Stimulated activated CD4-positive, alpha-beta T cell treated with anti-CD3 and anti-CD28 coated beads, Interleukin-12 subunit alpha, Interleukin-12 subunit beta, amount 100 ng/mL, for 4 hours (primary cell): ENCODE measurements at places on chromosomes 11 and 22.

GRCh38 chr11:70655816-70656215 is 257.5 kb downstream of the CTTN start:
- no peak for DNase-seq

GRCh38 chr11:8503910-8504364 is 90.1 kb downstream of the STK33 start:
- no peak for DNase-seq

GRCh38 chr11:75445315-75445953 is 12.4 kb upstream of the KLHL35 start:
- DNase-seq, result peak; percentile 76

- DNase-seq, result no peak
Observed at GRCh38 chr22:40594346-40594745, 42.2 kb downstream of the MRTFA start.

DNA sequence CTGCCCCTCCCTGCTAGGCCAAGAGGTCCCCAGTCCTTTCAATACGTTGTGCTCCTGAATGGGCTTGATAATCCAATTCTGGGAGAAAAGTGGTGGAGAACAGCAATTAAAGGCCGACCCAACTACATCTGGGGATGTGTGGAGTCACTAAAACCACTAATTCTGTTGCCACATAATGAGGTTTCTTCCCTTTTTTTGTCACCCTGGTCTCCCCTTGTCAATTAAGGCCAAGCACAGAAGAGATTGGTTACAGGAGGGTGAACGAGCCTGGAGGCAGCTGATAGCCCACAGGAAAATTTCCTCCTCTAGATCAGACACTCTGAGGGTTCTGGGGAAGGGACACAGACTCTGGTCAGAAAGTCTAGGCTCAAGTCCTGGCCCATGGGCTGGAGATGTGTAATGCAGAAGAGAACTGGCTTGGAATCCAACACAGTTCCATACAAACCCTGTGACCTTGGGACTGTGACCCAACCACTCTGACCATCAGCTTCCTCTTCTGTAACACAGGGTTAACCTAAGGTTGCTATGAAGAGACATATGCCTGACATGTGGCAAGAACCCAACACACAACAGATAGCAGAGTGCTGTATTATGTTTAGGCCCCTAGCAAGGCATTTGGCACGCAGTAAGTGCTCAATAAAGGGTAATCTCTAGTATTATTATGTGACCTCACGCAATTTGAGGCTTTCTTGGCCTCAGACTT is 146.4 kb downstream of the CHST1 start:
- no peak for DNase-seq

DNA sequence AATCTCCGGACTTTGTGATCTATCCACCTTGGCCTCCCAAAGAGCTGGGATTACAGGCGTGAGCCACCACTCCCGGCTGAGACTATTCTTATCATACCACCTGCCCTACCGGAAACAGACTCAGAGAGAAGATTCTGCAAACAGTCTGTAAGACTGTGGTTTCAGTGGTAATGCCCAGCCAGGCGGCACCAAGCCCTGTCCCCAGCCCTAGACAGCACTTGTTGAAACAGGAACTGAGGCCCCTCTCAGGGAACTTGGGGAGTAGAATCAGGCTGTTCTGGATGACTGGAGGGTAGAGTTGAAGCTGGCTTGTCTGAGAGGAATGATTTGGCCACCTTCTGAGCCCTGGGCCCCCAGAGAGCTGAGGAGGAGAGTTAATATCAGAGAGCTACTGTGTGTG is 1.3 kb upstream of the INSC start:
- DNase-seq, result no peak

GRCh38 chr22:30288419-30289140 is 725 bp downstream of the CASTOR1 start:
- DNase-seq, result no peak

GRCh38 chr11:77198440-77198849 is 70.4 kb downstream of the MYO7A start:
- DNase-seq, result no peak

- no peak for DNase-seq
Observed at GRCh38 chr11:96333191-96333719, 9.7 kb downstream of the MAML2 start.

DNA sequence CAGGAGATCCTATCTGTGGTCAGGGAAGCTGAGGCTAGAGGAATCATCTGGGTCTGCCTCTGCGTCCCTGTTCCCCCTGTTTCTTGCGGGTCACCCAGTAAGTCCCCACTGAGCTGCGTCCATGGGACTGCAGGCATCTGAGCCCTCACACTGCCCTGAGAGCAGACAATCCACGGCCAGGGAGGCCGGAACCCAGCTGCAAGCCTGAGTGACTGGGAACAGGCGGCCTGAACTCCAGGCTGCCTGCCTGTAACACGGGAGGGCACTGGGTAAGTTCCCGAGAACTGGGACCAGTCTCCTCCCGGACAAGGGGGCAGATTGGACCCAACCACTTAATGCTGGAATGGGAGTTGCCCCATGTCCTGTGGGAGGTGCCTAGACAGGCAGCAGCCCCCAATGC is 727.4 kb downstream of the BRD1 start:
- DNase-seq, result no peak

DNA sequence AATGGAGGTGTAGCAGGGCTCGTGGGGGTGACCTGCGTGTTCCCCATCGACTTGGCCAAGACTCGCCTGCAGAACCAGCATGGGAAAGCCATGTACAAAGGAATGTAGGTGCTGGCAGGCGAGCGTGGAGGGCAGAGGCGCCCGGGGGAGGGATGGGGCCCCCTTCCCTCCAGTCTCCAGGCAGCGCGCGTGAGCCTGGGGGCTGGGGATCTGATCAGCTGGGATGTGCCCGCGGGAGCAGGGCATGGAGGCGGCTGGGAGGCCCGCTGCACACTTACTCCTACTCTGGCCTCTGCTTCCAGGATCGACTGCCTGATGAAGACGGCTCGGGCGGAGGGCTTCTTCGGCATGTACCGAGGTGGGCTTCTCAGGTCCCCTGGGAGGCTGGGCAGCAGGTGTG is 17.8 kb downstream of the SLC25A18 start:
- no peak for DNase-seq
